ENCODE measurements at places on chromosomes 5 and 9.

- DNase-seq, result no peak
These were observed 4.6 kb downstream of the C5orf63 start for GRCh38 chr5:127068493-127069214.

DNA sequence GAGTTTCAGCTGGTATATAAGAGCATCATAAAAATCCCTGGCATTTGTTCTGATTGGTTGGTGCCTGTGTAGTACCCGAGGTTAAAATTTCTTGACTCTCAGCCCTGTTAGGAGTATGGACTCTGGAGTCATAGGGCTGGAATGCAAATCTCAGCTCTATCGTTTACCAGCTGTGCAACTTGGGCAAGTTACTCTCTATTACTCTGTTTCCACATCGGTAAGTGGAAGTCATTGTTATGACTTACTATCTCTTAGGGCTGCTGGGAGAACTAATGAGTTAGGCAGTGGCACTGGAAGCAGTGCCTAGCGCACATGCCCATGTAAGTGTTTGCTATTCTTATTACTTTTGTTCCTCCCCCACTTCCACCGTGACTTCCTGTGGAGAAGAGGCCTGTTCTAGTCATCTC, 141.6 kb downstream of the BOD1 start:
- no peak for DNase-seq

DNA sequence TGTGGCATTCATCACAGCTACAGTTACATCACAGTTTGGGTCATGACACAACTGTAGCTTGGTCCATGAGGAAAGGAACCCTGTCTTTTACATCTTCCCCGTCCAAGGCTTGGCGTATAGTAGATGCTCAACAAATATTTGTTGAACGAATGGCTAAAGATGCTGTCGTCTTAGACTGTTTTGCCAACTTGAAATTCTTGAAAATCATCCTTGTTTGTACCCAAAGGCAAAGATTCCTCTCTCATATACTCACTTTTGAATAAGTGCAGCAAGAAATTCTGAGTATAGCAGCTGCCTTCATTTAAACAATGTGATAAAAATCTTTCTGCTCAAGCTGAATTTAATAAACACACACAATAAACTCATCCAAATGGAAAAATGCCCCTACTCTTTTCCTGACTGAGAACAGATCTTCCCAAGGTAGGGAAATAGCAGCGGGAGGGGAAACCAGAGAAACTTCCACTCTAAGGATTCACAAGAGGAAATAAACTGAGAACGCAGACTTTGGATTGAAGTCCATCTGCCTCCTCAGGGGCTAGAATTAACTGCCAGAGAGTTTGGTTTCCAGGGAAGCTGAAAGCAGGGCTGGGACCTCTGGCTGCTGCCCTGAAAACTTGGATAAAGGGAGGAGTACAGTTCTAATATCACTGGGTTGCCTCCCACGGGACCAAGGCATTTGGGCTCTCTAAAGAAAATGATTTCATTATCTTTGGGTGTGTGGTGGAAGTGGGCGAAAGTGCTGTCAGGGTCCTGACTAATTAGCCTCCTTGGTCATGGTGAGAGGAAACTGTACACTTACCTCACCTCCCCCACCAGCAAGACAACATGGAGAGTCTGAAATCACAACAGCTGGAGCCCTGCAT, 99.1 kb downstream of the DPYSL3 start:
- no peak for DNase-seq

- DNase-seq, result no peak
These were observed 2167.2 kb upstream of the C9orf72 start for GRCh38 chr9:29740518-29740917.

DNA sequence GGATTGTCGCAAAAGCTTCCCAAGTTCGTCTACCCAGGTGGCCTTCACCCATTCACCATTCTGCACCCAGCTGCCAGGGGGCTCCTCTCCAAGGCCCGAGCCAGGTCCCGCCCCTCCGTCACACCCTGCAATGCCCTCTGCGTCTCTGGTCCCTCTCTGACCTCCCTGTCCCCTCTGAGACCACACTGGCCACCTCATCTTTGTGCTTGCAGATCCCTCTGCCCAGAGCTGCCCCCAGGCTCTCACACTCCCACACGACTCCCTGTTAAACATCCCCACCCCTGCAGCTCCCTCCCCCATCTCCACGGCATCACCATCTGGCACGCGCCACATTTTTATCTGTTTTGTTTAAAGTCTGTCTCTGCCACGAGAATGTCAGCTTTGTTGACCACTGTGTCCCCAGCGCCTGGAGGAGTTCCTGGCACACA, 243.6 kb downstream of the PBX3 start:
- DNase-seq, result no peak

- DNase-seq, result no peak
These were observed 21.6 kb downstream of the RNF145 start for GRCh38 chr5:159187719-159188118.

- DNase-seq, result no peak
These were observed 273.2 kb upstream of the PANK3 start for GRCh38 chr5:168852329-168852728.

DNA sequence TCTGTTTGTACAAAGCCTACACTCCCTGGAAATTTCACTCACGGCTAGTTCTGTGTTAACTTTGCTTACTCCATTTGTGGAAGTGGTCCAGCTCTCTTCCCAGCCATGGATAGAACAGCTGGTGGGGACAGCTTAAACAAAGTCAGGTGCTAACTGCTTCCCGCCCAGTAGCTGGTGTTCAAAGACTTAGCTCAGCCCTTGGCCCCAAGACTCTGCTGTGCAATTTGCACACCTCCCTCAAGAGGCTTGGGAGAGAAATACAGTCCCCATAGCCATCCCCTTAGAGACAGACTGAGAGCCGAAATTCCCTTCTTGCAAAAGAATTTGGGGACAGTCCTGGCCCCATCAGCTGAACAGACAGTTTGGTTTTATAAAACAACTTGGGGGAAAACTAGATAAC, 73.8 kb upstream of the RAI14 start:
- no peak for DNase-seq
